NCI-H2029 (cell line): ENCODE measurements at places on chromosomes 3 and 15.

DNA sequence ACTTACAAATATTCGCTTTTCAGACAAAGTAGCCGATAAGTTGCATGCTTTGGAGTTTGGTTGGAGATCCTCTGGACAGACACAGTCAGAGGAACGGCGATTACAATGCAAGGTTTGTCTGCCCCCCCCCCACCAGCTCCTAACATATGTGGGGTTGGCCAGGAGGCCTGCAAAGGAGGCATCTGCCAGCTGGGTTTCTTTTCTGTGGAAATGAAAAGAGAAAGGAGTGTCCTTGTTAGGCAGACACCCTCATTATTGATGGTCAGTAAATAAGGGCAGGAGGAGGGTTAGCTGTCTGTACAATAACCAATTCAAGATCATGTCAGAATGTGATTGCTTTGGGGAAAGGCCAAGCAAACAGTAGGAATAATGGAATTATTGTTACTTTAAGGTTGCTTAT, 49.1 kb downstream of the TLNRD1 start:
- peak; percentile 4 for DNase-seq

DNA sequence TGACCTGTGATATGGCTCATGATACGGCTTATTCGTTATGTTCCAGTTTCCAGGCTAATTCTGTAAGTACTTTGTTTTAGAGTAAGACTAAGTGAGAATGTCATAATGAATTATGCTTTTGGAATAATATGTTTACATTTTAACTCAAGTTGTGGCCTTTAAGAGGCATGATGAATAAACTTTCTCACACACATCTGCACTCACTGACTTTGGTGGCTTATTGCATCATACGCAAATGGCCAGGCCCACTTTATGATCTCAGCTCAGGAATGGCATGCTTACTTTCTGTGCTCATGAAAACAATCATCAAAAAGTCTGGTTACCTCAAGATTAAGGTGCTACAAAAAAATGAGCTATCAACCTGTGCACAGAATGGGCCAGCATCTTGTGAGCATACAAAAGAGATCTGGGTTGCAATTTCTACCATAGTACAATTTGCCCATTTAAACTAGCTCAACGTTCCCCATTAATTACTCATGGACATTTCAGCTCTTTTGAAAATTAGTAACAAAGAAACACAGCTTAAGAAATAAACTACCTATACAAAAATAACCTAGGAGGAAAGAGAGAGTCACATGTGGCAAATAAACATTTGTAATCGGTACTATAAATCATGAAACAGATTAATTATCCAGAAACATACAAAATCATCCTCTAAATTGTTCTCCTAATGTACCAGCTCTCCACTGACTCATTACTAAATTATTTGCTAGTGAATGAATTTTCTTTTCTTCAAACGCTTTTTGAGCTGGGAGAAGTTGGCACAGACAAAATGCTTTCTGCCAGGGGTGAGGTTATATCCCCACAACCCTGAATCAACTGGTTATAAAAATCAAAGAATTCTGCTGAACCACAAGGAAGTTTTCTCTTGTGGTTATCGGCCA, 439.0 kb upstream of the ADAMTS9 start:
- DNase-seq = no peak

- no peak for DNase-seq
These were observed 36.7 kb downstream of the MYH15 start for GRCh38 chr3:108473711-108474110.

GRCh38 chr15:67472957-67473356, 48.0 kb upstream of the C15orf61 start:
- no peak for DNase-seq

DNA sequence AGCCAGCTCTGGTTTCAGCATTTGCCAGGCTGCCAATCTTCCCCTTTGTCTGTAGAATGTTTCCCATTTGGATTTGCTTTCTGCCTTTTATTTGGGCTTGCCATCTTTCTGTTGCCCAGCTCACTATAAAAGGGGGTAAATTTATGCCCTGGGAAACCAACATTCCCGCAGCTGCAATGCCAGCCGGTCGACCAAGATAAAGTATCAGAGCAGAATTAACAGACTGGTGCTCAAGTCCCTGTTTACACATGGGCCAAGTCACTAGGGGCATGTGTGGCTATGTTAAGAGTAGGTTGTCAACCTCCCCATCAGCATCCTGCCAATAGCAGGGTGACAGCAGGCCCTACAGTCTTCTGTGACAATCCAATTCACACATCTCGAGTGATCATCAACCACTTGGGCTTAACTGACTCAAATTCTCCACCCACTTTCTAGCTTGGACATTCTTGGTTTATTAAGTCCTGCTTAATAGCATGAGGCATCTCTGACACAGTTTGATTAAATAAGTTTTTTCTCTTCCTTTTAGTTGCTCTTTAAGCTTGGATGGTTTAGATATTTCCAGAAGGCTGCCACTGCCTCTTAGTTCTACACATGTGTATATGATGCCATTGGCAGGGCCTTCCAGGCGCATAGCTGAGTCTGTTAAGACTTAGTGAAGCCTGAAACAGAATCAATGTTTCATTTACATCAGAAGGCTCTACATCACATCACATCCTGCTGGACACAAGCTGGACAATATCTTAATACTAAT, 24.1 kb upstream of the VEPH1 start:
- DNase-seq = no peak

DNA sequence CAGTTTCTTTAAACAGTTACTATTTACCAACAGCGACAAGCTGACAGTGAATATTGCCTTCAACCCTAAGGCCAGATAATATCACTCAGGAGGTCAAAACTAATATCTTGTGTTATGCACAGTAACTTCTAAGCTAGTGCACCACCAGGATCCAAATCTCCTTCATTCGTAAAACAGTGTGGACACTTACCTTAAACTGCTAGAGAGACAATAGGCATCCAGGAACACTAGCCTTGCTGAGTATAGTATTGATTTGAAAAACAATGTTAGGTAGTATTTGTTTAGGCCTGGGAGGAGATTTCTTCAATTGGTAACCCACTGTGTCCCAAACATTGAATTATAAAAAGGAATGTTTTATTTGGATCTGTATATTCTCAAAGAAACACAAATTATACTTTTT, 707.9 kb upstream of the UBE2E2 start:
- no peak for DNase-seq

GRCh38 chr3:71859123-71859519, 74.2 kb upstream of the PROK2 start:
- DNase-seq = peak; percentile 5

DNA sequence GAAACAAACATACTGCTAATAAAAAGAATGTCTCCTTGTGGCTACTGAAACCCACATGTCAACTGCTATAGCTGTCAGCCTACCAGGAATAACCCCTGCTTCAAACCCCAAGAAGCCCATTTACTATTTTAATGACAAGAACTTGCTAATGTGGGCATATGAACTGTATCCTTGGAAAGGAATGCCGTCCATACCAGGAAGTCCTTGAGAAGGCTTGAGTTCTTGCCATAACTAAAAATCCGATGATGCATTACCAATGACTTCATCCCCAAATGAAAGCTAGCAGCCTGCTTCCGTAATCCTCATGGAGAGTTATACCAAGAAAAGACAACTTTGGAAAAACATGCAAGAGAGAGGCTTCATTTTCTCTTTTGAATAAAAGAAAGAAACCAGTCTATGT, 34.8 kb downstream of the MINDY4B start:
- DNase-seq = no peak

DNA sequence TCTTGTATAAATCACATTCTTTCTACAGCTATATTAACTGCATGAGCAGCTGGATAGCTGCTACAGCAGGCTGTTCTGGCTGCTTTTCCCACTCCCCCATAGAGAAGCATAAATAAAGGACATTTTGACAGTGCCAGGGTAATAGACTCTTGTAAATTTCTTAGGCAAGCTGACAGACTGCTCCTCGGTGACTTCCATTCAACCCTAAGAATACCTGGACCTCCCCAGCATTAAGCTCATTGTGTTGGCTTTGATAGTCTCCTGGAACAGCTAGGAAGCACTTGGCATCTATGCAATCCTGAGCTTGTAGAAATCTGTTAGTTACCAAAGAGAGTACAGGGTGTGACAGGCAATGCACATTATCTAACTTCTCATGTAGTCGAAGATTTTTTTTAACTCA, 475.4 kb downstream of the AGBL1 start:
- no peak for DNase-seq

DNA sequence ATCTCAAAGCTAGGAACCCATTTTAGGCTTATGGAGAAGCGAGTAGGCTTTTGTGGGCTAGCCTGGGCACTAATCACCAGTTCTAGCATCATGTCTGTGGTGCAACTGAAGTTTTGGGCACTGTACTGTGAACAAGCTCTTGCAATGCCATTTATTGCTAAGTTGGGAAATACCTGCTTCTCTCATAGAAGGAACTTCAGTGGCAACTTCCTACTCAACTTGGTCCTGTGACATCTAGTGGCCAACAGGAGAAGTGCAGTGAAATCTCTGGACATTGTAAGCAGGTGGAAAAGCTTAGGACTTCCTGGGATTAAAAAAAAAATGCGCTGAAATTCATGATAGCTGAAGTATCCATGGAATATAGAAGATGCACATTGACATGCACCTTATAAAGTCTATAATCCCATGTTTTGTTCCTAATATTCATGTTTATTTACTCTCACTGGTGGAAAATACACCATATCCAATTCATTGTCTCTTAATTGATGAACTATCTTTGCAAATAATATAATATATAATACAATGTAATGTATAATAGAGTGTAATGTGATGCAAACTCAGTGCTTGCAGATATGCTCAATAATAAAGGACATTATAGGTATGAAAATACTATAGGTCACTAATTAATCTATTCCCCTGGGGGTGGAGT, 6.5 kb upstream of the ALDH1A3 start:
- DNase-seq = no peak

- no peak for DNase-seq
These were observed 140.8 kb downstream of the SMAD6 start for GRCh38 chr15:66842710-66843441.
